ENCODE measurements at places on chromosomes 16 and 17.

GRCh38 chr17:19383681-19384470 is 3.1 kb downstream of the MFAP4 start:
- no peak for DNase-seq

- DNase-seq: no peak
These were observed 27.0 kb upstream of the MPRIP start for GRCh38 chr17:17015230-17015629.

GRCh38 chr17:71437166-71437565 is 683.7 kb upstream of the SOX9 start:
- DNase-seq: no peak

GRCh38 chr17:79041041-79041570 is 17.1 kb downstream of the C1QTNF1 start:
- no peak for DNase-seq

DNA sequence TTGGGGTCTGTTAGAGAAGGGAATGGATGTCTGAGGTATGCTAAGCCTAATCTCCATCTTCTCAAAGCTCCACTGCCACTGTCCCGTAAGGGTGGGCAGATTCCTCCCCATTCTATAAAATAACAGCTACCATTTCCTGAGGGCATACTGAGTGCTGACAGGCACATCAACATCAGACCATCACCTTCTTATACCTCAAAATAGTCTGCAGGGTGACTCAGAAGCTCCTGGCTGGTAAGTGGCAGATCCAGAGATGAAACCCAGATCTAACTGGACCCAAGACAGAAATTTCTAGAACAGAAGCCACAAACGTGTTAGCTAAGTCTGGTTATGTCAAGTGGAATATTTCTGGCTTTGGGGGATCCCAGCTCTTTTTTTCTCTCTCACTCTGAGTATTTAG is 548.0 kb downstream of the WWOX start:
- DNase-seq: no peak

DNA sequence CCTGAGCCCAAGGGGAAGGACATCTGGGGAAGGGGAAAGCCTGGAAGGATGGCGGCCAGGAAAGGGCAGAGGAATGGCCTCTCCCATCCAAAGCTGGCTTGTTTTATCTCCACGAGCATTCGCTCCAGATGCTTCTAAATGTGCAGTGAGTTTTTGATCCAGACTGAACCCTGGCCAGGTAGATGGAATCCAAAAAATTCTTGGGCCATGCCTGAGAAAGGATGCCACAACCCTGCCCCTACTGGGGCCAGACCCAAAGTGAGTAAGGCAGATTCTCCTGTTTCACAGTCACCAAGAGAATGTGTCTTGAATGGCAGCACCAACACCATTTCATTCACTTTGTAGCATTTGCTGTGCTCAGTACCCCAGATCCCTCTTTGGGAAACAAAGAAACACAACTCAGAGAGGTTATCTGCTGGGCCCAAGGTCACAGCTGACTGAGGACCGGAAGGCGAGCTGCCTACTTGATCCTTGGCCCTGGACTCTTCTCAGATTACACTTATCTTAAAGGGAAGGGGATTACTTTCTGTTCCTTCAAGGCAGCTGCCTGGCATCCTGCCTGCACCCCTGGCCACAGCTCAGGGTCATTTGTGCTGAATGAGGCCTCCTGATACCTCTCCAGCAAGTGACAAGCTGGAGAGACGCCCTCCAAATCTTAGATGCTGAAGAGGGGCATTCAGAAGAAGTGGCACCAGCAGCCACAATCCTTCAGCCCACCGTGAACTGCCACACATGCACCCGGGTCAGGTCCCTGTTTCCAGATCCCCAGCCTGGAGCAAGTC is 3.6 kb downstream of the LRRC75A start:
- no peak for DNase-seq

DNA sequence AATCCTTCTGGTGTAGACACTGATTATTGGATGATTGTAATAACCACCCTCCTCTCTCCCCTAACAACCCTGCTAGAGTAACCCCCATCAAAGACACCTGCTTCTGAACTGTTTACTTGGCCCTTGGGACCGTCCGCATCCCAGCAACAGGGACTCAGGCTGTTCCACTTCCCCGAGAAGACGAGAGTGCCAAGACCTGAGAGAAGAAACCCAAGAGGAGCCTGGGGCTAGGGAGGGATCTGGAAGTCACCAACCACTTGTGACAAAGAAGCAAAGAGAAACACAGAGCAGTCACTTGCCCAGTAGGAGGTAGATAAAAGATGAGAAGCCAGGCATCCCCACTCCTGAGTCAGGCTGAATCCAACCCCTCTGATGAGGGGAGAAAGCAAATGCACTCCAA is 84.3 kb downstream of the CDH11 start:
- DNase-seq: peak; percentile 6

DNA sequence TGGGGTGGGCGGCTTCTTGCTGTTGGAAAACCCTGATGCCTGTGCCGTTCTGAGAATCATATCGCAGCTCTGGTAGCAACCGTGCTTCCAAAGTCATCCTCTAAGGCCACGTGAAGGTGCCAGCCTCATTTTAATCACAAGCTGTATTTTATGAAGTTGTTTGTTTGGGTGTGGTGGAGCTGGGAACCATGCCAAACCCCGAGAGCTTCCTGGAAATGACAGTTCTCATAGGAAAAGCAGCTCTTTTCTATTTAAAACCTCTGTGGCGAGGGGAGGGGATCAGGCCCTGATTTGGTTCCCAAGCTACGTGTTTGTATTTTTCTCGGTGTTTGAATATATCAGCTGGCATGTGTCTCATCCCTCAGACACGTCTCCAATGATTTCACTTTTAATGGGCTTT is 21.7 kb downstream of the KNOP1 start:
- peak; percentile 87 for DNase-seq

DNA sequence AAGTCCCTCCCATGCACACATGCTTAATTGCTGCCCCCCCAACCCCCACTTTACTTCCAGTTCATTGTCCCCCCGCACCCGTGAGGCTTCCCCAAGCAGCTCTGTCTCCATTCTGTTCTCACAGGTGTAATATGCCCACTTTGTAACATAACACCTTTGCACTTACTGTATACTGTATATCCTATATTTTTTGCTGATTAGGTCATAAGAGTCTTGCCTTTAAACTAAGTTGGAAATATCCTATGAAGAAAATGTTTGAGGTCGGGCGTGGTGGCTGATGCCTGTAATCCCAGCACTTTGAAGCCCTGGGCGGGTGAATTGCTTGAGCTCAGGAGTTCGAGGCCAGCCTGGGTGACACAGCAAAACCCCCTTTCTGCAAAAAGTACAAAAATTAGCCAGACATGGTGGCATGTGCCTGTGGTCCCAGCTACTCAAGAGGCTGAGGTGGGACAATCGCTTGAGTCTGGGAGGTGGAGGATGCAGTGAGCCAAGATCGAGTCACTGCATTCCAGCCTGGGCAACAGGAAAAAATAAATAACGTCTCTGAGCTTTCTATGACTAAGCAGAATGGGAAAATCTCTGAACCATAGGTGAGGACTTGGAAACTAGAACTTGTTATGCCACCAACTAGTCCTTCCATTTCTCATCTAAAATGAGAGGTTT is 76.1 kb downstream of the TNRC6C start:
- DNase-seq: no peak

GRCh38 chr16:492211-492875 is 35.2 kb upstream of the CAPN15 start:
- DNase-seq: no peak

GRCh38 chr17:5364156-5364555 is 55.3 kb downstream of the NUP88 start:
- DNase-seq: no peak

DNA sequence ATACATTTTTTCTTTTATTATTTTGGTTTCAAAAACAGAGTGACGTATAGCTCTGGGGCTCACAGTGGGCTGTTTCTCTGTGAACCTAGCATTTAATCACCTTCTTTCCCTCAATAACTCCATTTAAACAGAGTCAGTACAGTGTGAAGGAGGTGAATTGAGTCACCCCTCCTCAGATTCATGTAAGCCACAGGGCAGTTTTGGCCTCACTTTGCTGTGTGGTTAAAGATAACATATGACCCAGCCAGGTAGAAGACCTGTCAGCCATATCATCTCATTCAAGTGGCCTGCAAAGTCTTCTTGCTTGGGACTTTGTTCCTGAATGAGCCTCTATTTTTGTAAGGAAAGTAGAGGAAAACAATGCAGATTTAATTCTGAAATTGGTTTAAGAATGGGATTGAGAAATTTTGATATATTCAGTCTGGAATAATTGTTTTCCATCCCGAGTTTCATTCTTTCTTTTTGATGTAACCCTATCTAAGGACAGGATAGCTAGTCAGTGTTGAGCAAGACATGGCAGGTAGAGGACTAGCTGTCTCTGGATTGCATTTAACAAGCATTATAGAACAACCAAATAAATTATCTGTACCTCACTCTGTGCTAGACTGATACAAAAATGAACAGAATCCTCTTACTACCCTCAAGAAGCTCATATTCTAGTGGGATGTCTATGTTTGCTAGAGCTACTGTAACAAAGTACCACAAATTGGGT is 13.1 kb downstream of the MAP2K6 start:
- no peak for DNase-seq

DNA sequence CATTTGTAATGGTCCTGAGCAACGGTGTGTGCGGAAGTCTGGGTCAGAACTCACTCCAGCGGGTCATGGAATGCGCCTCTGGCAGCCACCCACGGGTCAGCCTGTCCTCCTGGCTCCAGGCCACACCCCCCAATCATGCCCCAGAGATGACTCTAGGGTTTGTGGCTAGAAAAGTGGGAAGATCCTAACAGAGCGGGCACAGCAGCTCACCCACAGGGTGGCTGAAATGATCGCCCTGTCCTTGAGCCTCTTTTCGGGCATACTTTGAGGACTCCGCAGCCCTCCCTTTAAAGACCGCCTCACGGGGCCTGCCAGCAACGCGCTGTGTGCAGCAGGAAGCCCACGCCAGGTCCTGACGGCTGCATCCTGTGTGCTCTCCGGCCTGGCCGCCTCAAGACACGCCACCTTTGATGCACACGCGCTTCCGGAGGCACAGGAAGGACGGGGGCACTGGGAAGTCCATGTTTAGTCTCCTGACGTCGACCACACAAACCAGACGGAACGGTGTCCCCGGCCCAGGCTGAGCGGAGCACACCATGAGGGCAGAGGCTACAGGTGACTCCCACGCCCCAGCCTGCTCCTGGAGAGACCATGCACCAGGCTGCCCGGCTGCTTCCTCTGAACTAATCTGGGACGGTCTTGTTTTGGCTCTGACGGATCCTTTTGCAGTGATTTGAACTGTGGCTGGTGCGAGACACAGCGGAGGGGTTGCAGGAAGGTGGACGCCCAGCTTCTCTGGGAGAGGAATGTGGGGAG is 92.9 kb downstream of the TBC1D16 start:
- DNase-seq: no peak

GRCh38 chr16:31128711-31129567 is 6.6 kb downstream of the PRSS8 start:
- no peak for DNase-seq

- DNase-seq: no peak
These were observed 19.2 kb downstream of the PRKCB start for GRCh38 chr16:23855010-23855409.

DNA sequence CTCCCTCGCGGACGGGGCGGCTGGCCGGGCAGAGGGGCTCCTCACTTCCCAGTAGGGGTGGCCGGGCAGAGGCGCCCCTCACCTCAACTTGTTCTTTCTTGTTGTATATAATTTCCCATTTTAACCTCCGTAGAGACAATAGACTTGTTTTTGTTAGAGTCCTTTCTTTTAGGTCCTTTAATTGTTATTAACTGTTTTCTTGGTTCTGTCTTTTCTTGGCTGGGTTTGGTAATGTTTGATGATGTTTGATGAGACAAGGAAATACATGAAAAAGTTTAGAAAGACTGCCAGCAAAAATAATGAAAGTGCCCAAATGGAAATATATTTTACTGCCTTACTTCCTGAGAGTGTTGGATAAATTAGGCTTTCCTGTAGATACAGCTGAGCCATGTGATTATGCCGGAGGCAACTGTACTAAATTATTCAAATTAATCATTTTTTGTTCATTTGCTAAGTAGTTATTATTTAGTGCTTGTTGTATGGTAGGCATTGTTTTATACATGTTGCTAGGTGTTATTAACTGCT is 30.9 kb downstream of the PRPSAP2 start:
- no peak for DNase-seq

- DNase-seq: no peak
These were observed 14.7 kb downstream of the C1QTNF1 start for GRCh38 chr17:79038545-79039135.

- DNase-seq: peak; percentile 38
These were observed 10.7 kb downstream of the TBX2 start for GRCh38 chr17:61410141-61411010.

- DNase-seq: no peak
These were observed 902 bp downstream of the STAC2 start for GRCh38 chr17:39224778-39225307.

Data from NCI-H526 (cell line).